Glutamatergic neuron (in vitro differentiated cells): ENCODE measurements at places on chromosomes 16 and 17. TPM values are rescaled to one million over a fixed set of nuclear protein-coding genes. Genes with fewer than 3 reads are reported as not detected.

- H3K36me3 ChIP-seq = peaks cover 4% of the 10 kb centered on the region
- no peaks in the 10 kb centered on the region for H3K27me3 ChIP-seq
- H3K4me3 ChIP-seq = no peak overlapping the region
- no peak for DNase-seq
- H3K4me1 ChIP-seq = peaks cover 14% of the 10 kb centered on the region
Observed at GRCh38 chr17:72135546-72136325, 14.9 kb downstream of the SOX9 start.

- peaks cover 3% of the 10 kb centered on the region for H3K27me3 ChIP-seq
- H3K4me1 ChIP-seq = no peaks in the 10 kb centered on the region
- no peak overlapping the region for H3K4me3 ChIP-seq
- peaks cover 10% of the 10 kb centered on the region for H3K36me3 ChIP-seq
- H3K27ac ChIP-seq = no peak overlapping the region
- no peak for DNase-seq
Observed at GRCh38 chr17:65988451-65988850, 203.5 kb downstream of the CEP112 start.

The ACSM2A gene
- not detected for total RNA-seq

The P2RX1 gene
- total RNA-seq = 2.1 TPM

The SLC22A31 gene
- total RNA-seq = 3.9 TPM
